Activated naive CD4-positive, alpha-beta T cell treated with Interleukin-2 at 50 U/mL for 16 hours (primary cell): ENCODE measurements at places on chromosomes 5 and 9.

DNA sequence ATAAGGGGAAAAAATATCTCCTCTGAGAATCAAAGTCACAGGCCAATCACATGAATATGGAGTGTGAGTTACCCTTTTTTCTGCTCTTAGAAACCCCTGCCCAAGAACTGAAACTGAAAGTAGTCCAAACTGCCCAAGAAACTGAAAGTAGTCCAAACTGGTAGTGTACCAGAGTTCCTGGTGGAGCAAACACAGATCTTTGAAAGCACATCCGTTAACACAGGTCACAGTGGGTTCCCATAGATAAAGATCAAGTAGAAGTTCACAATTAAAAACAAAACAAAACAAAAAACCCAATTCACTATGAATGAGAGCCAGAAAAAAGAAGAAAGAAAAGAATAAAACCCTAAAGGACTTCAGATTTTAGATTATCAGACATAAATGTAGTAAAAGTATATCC, 332.4 kb upstream of the EFNA5 start:
- DNase-seq: no peak

- DNase-seq: no peak
Measured at GRCh38 chr5:61817472-61818326, 485.6 kb downstream of the ZSWIM6 start.

GRCh38 chr9:70444904-70445303, 30.4 kb upstream of the KLF9 start:
- DNase-seq: no peak

GRCh38 chr5:148858106-148858505, 31.7 kb downstream of the ADRB2 start:
- DNase-seq: no peak

- DNase-seq: no peak
Measured at GRCh38 chr5:113250341-113250953, 184.3 kb downstream of the TSSK1B start.

- no peak for DNase-seq
Measured at GRCh38 chr9:116899337-116900006, 212.4 kb downstream of the TRIM32 start.

- peak; percentile 55 for DNase-seq
Measured at GRCh38 chr5:171484460-171484899, 65.0 kb downstream of the FGF18 start.

DNA sequence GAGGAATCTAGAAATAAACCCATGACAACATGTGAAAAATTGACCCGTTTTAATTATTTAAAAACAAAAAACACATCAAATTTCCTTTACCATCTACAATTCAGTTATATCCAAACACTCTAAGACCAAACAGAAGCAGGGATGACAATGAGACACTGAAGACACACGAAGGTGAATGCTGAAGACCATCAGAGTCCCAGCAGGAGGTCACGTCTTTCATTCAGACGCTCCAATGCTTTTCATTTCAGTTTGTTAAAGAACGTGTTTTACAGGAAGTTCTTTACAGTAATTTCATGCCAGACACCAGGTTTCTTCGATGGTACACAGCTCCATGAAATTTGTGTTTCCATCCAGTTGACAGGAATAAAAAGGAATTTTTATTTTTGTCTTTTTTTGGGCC, 10.1 kb downstream of the RBM22 start:
- DNase-seq: no peak

GRCh38 chr9:2536511-2536910, 85.1 kb upstream of the VLDLR start:
- DNase-seq: no peak

- DNase-seq: no peak
Measured at GRCh38 chr9:38125889-38126288, 56.9 kb upstream of the SHB start.

DNA sequence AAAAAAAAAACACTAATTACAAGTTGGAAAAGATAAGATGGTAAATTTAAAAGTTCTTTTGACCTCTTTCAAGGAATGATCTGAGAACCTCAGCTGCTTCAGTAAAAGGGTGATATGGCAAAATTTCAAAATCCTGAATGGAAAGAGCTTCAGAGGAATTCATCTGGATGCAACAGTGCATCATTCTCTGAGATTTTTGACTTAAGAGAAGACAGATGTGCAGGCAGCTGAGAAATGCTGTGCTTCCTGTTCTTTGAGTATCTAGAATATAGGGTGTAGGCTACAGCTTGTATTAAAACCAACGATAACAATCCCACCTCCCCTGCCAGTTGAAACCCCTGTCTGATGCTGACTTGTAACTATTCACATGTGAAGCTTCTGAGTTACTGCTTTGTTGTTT, 6.2 kb downstream of the FRMPD1 start:
- no peak for DNase-seq

DNA sequence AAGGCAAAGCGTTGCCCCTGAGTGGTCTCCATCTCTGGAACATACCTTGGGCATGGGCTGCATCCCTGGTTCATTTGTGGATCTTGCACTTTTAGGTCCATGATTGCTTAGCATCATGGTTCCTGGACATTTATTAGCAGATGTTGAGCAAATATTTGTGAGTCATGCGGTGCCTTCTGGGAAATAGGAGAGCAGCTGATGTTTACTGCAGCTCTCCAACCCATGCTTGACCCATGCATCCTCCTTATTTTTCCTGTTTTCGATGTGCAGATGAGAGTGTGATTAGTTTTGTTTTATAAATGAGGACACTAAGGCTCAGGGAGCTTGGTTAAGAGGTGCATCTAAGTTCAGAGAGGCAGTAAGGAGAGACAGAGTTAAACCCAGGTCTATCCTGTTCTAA, 253.7 kb downstream of the ICE1 start:
- no peak for DNase-seq

- peak; percentile 11 for DNase-seq
Measured at GRCh38 chr5:76180814-76181805, 97.9 kb downstream of the SV2C start.

DNA sequence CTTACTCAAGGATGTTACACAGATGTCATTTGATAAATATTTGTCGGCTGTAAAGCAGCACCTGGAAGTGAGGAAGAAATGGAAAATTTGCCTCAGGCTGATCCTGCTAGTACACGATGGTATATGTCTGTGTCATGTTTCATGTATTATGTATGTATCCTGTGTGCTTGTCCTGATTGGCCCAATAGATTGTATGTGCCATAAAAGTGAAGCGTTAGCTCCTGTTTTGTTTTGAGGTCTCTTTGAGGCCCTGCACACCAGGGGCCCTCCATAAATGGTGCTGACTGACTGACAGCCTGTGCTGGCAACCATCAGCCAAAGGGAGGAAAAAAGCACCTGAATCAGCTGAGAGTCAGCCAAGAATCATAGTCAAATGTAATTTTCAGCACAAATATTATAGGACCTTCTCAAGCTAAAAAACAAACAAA, 11.8 kb upstream of the LNPEP start:
- DNase-seq: no peak

GRCh38 chr9:22119522-22120158, 110.5 kb upstream of the CDKN2B start:
- DNase-seq: no peak

GRCh38 chr9:117720066-117720465, 15.9 kb downstream of the TLR4 start:
- no peak for DNase-seq

- no peak for DNase-seq
Measured at GRCh38 chr5:81656783-81657182, 94.1 kb downstream of the SSBP2 start.
